SHP77 (cell line): ENCODE measurements at places on chromosomes 4 and X.

DNA sequence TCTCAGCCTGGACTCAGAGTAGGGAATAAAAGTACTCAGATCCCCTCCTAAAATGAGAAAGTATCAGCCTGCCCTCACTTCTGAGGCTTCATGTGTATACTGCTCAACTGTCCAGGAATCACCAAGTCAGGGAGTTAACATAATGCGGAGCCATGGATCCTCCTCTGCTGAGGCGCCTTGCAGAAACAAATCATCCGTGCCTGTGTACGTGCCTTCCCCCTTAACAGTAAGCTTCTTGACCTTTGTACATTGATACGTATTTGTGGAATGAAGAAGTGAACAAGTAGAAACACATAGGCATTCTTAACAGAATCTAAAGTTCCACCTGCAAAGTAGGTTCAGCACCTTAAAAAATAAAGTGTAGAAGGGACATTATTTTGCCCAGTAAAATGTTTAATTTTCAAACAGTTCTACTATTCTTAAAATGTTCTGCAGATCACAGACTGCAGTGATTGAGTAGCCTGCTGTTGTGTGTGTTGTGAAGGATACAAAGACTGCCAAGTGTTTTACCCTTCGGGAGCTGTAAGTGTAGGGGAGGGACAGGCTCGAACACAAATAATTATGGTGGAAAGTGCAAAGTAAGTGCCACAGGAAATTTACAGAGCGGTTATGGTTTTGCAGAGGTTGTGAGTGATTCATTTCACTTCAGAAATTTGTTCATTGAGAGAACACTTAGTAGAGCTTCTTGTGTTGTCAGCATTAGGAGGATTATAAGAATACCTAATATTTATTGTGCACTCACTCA is 61.9 kb downstream of the ARHGAP10 start:
- no peak for DNase-seq

DNA sequence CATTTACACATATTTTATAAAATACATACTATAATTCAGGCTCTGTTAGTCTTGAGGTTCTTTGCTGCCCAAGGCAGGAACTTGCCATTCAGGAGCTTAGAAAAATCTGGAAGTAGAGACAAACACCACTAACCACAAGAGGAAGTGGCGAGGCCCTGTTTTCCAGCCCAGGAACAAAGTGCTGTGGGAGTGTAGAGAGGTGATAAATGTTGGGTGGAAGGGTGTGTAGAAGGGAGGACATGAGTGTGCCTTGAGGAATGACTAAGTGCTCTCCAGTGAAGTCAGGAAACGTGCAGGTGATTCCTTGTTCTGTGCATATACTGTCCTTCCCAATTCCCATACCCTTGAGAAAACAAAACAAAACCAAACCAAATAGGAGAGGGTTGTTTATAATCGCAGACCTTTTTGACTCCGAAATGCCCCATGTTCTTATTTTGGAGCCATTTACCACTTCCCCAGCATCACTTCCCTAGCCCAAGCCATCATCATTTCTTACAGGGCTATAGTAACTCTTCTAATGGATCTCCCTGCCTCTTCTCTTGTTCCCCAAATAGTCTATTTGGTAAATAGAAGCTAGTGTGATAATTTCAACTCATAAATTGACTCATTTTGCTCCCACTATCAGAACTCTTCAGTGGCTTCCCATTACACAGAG is 83.2 kb downstream of the GPAT3 start:
- DNase-seq: no peak

- peak; percentile 30 for DNase-seq
These were observed 81.9 kb upstream of the HPGD start for GRCh38 chr4:174604198-174604597.

GRCh38 chr4:38056011-38056685 is 96.0 kb downstream of the PTTG2 start:
- no peak for DNase-seq

GRCh38 chrX:50770702-50771101 is 43.3 kb downstream of the SHROOM4 start:
- DNase-seq: no peak

- DNase-seq: no peak
These were observed 27.7 kb upstream of the SFRP2 start for GRCh38 chr4:153816542-153816941.

GRCh38 chr4:116015549-116015948 is 902.1 kb upstream of the NDST4 start:
- no peak for DNase-seq

DNA sequence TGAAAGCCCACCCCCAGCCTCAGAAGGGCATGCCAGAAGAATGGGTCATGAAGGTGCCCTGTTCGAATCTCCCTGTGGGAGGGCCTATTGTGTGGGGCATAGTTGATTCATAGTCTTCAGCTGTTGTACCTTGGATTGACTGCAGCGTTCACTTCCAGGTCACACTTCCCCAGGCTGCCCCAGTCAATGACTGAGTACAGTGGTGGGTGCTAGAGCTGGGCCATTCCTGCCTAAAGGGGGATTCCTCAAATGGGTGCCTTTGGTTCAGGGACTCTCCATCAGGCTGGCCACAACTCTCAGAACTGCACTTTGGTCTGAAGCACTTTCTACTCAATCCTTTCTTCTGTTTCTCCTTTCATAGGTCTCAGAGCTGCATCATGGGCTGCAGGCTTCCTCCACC is 35.0 kb upstream of the RASGEF1B start:
- no peak for DNase-seq

DNA sequence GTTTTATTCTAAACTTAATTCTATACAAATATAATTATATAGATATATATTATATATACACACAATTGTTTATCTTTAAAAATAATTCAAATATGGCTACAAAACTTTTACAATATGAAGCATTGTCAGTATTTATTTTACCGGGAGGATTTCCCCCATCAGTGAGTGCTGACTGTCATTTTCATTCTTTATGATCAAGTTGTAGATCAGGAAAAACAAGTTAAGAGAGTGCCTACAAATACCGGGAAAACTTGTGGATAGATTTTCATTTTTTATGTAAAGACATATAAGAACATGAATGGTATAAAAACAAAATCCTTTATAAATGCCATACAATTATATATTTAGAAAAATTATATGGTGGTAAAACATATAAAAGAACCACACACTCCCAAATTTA is 37.8 kb downstream of the CLCN3 start:
- DNase-seq: no peak

DNA sequence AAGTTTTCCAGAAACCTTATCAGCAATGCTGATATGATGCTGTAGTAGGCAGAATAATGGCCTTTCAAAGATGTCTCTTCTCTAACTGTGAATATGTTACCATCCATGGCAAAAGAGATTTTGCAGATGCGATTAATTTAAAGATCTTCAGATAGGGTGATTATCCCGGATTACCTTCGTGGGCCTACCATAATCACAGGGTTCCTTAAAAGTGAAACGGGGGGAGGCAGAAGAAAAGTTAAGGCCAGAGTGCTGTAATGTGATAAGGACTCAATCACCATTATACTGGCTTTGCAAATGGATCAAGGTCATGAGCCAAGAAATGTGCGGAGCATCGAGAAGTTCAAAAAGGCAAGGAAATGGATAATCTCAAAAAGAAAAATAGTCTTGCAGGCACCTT is 459.6 kb downstream of the CCSER1 start:
- DNase-seq: no peak

DNA sequence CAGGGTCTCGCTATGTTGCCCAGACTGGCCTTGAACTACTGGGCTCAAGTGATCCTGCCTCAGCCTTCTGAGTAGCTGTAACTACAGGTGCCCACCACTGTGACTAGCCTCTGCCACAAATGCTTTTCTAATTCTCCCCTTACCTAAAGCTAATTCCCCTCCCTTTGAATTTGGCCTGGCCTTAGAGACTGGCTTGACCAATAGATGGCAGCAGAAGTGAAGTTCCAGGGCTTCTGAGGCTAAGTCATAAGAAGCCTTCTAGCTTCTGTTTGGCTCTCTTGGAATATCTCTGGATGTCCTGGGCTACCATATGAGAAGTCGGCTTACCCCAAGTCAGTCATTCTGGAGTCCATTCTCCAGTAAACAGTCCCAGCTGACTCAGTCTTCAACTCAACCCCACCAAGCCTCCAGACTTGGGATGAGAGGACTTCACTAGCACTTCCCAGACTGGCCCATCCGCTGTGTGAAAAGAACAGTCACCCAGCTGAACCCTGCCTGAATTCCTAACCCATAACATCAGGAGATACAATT is 61.0 kb downstream of the HPRT1 start:
- peak; percentile 41 for DNase-seq

DNA sequence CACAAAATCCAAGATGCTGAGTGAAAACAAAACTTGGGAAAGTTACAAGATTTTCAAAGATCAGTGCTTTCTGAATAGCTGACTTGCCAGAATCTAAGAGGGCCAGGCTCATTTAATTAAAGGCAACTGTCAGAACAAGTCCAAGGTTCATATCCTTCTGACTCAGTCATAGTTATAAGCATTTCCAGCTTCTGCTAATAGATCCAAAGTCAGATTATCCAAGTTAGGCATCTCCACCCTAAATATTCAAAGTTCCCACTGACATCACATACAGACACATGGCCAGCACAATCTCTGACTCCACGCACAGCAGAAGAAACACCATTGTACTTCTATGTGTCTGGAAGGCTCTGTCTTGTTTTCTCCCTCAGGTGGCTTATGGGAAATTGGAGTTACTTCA is 41.8 kb downstream of the GASK1B start:
- DNase-seq: no peak

GRCh38 chr4:131551306-131551705 is 1597.8 kb upstream of the PCDH10 start:
- no peak for DNase-seq

DNA sequence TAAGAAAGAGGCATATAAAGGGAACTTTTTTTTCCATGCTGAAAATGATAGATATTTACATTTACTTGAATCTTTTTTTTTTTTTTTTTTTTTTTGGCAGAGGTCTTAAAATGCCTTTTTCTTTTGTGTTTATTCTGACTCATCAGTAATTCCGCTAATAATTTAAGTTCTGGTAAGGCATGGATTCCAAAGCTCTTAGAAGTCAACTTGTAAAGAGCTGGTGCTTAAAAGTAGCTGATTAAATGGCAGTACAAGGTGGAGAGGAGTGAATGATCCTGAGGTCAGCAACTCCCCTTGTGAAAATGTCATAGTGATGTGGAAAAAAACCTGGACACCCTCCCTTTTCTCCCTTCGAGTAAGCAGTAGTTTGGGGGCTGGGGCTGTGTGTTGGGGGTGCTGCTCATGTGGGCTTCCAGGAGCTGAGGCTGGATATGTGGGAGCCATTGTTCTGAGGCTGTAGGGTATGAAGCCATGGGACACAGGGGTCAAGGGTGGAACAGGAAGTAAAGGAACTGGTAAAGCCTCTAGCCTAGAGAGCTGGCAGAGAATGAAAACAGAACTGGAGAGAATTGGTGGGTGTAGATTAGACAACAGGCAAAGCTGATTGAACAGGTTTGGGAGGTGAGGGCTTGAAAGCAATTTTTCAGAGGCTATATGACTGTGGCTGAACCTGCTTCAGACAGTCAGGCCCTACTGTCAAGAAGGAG is 41.0 kb upstream of the PITX2 start:
- DNase-seq: no peak

DNA sequence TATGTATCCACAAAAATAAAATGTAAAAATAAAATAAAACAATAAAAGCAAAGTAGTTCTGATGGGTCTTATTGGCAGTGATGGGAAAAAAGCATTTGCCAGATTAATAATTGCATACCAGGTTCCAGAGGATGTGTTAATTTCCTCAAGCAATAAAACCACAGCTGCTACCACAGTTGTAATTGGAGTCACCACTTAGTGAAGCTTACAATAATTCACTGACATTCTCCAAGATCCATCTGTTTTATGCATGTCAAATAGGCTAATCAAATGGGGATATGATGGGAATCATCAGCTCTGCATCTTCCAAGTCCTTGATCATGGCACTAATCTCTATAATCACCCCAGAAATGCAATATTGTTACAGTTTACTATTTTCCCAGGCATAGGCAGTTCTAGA is 123.5 kb upstream of the EMCN start:
- no peak for DNase-seq

GRCh38 chrX:64151911-64152310 is 53.6 kb downstream of the AMER1 start:
- DNase-seq: no peak

DNA sequence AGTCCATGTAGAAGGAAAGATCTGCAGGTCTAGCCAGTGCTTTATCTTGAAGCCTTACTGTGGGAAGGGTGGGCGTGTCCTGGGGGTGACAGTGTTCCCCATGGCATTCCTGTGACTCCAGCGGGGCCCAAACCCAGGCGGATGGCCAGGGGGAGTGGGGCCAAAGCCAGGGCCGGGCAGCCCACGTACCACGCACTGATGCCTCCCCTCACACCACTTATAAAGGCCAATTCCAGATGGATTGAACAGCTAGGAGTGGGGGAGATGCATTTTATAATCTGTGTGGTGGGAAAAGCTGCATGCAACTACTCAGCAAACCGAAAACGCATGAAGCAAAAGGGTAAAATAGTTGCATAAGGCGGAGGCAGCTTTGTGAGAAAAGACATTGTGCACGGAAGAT is 36.4 kb downstream of the NELFA start:
- no peak for DNase-seq

DNA sequence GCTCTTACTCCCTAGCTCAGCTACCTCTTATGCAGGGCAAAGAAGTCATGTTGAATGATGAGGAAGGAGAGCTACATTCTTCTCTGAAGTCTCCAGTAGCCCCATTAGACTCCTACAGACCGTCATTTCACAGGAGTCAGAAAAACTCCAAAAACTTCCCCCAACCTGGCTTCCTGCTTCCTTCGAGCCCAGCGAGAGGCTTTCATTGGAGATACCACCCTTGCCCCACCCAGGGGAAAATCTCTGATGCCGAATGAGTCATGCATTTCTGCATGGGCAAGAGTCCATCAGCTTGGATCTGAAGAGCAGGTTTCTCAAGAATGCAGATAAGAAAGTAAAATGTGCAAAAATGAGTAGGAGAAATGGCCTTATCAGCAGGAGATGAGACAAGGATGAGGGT is 53.0 kb downstream of the ARSF start:
- no peak for DNase-seq

DNA sequence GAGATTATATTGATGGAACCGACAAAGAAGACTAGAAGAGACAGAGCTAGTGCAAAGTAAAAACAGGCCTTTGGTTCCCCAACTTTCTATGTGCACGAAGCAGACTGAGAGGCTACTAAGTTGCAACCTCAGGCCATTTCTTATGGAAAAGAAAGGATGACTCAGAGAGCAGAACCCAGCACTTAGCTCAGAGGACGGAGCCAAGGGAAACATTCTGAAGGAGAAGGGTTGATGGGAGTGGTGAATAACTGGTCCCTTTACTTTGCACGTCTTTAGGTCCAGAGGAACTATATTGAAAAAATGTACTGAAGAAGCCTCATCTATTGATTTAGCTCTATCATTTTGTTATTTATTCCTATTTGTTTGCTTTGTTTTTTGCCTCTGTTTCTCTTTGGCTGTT is 182.1 kb downstream of the CPE start:
- no peak for DNase-seq

- DNase-seq: no peak
These were observed 724.0 kb downstream of the ADGRL3 start for GRCh38 chr4:61924131-61924530.
